ENCODE measurements at places on chromosomes 16 and 17.

DNA sequence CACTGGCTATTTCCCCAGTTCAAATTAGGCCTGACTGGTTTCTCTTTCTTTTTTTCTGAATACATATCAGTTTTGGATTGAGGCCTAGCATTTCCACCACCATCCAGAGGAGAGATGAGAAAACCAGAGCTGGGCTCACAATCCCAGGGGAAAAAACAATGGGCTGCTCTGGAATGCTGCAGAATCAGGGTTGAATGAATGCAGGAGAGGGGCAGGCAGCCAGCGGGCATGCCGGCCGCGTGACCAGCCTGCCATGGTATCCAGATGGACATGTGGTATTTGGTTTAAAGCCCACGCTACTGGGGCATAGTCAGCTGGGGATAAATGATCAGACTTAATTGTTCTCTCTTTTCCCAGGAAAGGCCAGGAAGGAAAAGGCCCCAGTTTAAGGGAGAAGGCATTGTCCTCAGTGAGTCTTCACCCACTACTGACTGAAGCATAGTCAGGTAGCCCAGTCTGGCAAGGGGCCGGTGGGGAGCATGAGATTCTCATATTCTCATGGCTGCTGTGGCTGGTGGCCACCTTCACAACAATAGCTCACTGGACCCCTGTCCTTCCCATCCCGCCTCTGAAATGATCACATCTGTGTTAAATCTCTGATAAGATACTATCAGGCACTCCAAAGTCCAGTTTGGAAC, 38.7 kb upstream of the RHOT1 start:
- no peak for DNase-seq

GRCh38 chr16:67702130-67702529, 17.0 kb downstream of the GFOD2 start:
- DNase-seq = no peak

DNA sequence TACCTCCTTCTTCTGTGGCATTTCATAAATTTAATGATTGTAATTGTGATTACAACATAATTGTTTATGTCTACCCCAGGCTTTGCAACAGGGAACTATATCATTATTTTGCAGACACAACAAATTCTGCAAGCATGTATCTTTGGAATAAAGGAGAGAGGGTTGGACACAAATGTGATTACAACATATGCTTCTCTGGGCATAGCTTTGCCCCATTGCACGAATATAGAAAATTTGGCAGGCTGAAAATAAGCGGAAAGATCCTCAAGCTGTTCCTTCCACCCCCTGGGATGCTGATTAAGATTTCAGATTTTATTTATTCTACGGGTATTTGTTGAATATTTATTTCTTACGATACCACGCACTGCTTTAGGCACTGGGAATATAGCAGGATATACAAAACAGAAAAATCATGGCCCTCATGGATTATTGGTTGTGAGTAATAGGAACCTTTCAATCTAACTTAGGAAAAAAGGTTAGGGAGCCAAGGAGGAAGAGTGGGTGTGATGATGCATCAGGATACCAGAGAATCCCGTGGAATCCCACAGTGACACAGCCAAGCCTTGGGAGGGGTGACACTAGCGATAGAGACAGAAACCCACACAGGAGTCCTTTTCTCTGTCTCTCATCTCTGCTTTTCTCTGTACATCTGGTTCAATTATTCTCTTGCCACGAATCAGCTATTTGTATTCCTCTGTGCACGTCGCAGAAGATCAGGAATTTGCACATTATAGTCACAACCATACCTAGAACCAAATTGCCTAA, 520.7 kb downstream of the MAF start:
- DNase-seq = no peak

- no peak for DNase-seq
These were observed 10.3 kb downstream of the ZFPM1 start for GRCh38 chr16:88463411-88463810.

- DNase-seq = no peak
These were observed 293.3 kb downstream of the CEP112 start for GRCh38 chr17:65898651-65899050.

DNA sequence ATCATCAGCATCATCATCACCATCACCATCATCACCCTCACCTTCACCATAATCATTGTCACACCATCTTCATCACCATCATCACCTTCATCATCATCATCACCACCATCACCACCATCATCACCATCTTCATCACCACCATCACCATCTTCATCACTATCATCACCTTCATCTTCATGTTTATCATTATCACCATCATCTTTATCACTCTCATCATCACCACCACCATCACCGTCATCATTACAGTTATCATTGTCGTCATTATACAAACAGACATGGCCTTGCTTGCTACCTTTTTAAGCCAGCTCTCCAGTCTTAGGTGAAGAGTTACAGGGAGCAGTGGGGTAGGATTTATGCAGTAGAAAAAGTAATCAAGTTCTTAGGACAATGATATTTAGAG, 114.9 kb downstream of the IRF8 start:
- DNase-seq = no peak

DNA sequence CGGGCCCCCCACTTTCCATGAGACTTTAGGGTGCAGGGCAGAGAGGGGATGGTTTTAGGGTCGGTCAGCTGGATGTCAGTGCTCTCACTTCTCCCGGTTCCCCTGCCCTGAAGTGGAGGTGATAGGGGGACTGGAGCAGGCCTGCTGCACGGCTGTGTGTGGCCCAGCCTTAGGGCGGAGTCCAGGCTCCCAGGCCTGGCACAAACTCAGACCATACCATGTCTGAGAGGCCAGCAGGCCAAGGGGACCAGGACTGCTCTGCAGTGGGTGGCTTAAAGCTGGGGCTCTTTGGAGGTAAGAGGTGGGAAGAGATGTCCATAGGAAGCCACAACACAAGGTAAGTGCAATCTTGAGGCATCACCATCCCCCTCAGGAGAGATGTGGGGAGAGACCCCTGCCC, 8.3 kb downstream of the TFAP4 start:
- no peak for DNase-seq

DNA sequence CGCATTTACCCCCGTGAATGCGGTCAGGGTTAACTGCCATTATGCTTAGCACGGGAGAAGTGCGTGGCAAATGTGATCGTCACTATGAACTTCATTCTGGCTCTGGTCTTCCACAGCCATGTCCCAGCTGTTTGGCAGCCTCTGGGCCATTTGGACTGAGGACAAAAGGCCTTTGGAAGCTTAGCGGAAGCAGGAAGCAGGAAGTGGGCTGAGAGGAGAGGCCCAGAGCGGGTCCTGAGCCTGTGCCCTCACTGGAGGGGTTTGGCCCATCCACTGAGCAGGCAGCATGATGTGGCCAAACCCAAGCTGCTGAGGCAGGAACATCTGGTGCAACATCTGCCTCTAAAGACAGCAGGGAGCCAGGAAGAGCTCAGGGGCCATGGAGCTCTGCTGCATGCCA, 345.9 kb downstream of the C16orf95 start:
- no peak for DNase-seq

DNA sequence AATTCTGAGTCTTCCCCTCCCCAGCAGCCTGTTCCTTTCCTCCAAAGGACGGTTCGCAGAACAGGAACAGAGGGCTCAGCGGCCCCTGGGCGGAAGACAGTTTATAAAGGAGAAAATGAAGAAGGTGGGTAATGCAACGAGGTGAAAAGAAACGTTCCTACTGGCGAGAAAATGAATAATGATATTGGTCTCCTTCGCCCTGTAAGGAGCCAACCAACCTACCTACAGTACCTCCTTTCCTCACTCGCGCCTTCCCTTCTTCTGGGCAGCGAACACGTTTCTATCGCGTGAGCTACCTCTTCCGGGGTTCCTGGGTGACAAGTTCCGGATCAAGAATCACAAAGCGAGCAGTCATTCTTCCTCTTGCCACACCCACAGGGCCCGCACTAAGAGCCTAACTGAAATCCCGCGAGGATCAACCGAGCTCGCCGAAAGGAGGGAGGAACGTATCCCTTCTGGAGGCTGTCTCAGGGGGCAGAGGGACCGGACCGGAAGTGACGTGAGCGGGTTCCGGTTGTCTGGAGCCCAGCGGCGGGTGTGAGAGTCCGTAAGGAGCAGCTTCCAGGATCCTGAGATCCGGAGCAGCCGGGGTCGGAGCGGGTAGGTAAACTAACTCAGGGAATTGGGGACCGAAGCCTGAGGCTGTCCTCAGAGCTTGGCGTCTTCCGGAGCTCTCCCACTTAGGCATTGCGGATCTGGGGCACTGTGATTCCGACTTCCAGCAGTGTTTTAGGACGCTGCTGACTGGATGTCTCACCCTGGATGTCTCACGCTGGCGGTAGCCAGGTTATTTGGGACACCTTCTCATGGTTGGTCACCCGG, at the start of the genes PTRH2 and VMP1:
Gene PTRH2, minus strand, starts transcription at position 282 of the 822 bp plus-strand sequence. CDS start 9,452 bp downstream, outside the sequence.
Gene VMP1, plus strand, starts transcription at position 506 of the 822 bp plus-strand sequence. CDS start 23,793 bp downstream, outside the sequence.
- peak; percentile 85 for DNase-seq

DNA sequence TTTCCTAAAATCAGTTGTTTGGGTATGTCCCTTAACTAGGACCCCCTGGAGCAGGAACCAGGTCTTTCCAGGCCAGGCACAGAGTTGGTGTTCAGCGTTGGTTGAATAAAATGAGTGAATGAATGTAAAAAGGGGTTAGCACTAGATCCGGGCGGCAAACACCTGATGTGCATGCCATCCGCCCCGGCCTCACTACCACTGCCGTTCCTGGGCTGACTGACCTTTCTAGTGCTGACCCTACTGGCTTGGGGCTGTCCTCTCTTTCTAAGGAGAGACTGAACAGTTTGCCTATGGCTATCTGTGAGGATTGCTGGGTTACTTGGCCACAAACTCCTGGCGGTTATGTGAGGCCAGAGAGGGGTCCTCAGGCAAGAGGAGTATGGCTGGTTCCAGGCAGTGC, 10.1 kb upstream of the PHF12 start:
- DNase-seq = peak; percentile 0

DNA sequence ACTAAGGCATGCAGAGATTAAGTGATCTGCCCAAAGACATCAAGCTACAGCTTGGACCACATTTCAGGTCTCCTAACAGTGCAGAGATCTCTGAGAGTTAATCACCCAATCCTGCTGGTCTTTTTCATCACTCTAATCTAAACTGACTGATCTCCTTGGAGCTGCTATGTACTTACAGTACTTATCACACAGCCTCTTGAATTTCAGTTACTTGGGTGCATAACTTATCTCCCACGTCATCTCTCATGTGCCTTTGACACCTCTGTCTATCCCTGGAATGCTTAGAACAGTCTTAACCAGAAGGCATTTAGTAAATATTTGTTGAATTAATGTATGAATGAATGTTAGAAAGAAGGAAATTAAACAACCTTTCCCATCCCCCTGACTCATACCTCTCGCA, 139.0 kb downstream of the SNX11 start:
- DNase-seq = no peak

GRCh38 chr16:14490235-14490634, 139.8 kb downstream of the PARN start:
- DNase-seq = no peak

- DNase-seq = no peak
These were observed 16.6 kb downstream of the GOSR1 start for GRCh38 chr17:30493780-30494179.

DNA sequence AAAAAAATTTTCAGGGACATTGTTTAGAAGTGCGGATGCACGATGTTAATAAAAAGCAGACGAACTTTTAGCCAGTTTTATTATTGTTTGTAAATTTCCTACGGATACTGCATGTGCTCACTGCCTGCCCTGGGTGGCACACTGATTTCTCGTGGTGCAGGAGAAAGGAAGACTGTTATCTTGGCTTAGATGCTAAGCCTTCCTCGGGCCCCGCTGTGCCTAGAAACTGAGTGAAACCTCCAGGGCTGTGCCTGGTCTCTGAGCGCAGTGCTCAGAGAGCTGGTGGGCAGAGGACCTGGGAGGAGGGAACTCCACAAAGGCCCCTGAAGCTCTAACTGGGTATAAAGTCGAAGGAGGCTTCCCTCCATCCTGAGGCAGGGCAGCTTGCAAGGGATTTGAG, 35.4 kb upstream of the TNRC6C start:
- DNase-seq = no peak

DNA sequence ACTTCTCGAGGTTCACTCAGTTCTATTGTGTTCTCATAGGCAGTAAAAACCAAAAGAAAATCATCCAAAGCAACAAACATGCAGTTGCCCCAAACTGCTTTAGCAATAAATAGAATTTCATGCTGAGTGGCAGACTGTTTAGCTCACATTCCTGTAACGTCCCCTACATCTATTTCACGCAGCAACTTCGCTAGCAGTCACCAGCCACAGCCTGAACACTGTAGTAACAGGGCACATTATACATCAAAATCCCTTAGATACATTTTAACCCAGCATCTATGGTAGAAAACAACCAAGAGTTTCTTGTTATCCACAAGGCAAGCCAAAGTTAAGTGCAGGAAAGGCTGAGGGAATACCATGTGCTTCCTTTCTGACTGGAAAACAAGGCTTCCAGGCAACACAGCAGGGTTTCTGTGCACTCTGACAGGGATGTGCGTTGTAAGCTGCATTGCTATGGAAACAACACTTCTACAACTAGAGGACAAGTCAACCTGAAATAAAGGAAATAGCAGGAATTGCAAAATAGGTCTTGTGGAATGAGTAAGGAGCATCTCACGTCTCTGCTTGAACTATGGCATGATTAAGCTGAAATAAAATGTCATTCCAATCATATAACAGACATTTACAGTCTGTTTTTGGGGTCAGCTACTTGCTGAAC, 55.4 kb downstream of the CFDP1 start:
- DNase-seq = no peak

DNA sequence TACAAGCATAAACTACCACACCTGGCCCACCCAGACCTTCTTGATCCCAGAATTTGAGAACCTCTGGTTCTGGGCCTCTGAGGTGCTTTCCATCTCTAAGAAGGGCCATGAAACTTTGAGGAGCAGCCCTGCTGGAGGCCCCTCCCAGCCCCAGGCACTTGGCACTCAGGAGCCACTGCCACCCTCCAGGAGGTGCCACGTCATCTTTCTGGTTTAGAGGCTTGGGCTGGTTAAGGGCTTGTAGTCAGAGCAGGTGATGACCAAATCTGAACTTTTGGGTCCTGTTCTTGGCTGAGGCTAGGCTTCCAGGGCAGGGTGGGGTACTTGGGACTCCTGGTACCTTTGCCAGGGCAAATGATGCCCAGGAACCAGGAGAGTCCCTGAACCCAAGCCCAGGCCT, 13.8 kb upstream of the DLX4 start:
- no peak for DNase-seq

- no peak for DNase-seq
These were observed 8.4 kb downstream of the AKTIP start for GRCh38 chr16:53494636-53495035.

GRCh38 chr17:19383681-19384470, 3.1 kb downstream of the MFAP4 start:
- no peak for DNase-seq
